Inflammatory macrophage (primary cell): ENCODE measurements at places on chromosomes 7 and 10.

- DNase-seq, result peak; percentile 67
Measured at GRCh38 chr10:102133373-102134195, 744 bp downstream of the PPRC1 start.

GRCh38 chr10:89367529-89367928 is 10.3 kb upstream of the IFIT1B start:
- no peak for DNase-seq

DNA sequence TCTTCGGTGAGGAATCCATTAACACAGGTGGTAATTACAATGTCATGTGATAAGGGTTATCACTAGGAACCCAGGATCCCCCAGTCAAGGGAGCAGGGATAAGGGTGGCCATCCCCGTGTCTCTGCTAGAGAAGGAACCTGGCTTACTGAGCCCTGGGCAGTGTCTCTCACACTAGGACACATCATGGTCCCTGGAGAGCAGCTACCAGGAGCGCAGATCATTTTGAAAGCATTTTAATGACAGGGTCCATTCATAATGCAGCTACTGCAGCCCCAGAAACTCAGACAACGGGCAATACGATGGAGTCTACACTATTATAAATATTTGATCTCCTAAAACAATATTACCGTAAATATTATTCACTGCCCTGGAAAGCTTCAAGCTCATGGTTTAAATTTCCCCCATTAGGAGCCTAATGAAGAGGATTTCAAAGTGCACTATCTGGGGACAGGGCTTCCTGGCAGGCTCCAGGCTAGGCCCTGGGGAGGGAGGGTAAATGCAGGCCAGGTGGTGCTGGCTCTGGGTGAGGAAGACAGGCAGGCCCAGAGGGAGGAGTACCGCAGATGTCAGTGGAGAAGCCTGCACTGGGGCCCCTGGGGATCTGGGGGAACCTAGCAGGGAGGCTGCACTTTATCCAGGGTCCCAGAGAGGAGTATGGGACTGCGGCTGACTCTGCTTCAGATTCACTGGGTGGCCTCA is 52.6 kb upstream of the LOXL4 start:
- no peak for DNase-seq

GRCh38 chr10:49271346-49271745 is 27.6 kb upstream of the C10orf71 start:
- no peak for DNase-seq

DNA sequence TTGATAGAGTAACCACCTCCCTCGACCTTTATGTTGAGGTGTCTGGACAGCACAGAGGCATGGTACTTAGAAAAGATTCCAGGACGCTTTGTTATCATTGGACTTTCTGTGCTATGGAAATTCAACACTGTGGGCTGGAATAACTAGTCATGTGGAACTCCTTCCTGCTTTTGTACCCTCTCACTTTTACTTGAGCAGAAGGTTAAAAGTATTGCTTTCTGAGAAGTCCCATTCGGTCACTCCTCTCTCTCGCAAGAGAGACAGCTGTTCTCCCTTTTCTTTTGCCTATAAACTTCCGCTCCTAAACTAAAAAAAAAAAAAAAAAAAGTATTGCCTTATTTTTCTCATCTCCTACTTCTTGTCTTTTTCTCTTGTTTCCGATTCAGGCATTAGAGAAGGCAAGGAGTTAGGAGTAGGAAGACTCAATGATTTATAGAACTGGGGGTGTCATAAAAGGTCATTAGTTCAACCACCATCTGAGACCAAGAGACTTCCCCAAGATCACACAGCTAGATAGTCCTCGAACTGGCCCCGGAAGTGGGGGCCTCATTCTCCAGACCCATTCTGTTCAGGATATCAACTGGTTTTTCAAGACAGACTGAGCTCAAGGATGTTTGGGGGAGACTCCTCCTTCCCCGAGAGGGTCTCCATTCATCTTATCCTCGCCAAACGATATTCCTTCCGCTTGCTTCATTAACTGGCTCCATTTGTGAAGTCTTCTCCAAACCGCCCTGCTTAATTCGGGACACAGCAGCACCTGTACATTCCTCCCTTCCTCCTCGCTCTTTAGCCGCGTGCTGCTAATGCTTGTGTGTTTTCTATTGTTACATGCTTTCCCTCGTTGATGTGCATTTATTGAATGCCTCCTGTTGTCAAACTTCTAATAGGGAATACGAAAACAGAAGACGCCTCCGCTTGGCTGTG is 995 bp upstream of the INPP5F start:
- peak; percentile 76 for DNase-seq

- DNase-seq, result no peak
Measured at GRCh38 chr7:7221599-7222038, 39.3 kb downstream of the C1GALT1 start.

DNA sequence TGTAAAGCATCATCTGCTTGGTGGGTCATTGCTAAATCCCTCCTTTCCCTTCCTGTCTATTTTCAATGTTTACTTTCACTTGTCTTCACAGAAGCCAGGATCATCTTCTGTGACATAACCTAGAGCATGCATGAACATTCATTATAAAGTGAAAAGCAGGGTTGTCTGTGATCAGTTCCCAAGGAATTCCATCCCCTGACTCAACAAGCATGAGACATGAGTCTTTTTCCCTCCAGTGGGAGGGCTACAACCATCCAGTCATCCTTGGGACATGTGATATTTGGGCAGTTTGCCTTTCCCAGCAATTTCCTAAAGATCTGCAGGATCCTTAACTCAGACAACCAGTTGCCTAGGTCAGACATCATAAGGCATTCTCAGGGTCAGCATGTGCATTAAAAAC is 166.3 kb upstream of the TMEM196 start:
- no peak for DNase-seq

- no peak for DNase-seq
Measured at GRCh38 chr7:85602196-85602595, 415.3 kb upstream of the SEMA3D start.

- no peak for DNase-seq
Measured at GRCh38 chr7:17242504-17242903, 55.9 kb upstream of the AHR start.

- DNase-seq, result no peak
Measured at GRCh38 chr7:102291916-102292267, 5.2 kb downstream of the SH2B2 start.

- DNase-seq, result no peak
Measured at GRCh38 chr10:373526-374309, 238.5 kb downstream of the ZMYND11 start.

GRCh38 chr10:4189281-4189680 is 404.3 kb upstream of the KLF6 start:
- DNase-seq, result no peak

DNA sequence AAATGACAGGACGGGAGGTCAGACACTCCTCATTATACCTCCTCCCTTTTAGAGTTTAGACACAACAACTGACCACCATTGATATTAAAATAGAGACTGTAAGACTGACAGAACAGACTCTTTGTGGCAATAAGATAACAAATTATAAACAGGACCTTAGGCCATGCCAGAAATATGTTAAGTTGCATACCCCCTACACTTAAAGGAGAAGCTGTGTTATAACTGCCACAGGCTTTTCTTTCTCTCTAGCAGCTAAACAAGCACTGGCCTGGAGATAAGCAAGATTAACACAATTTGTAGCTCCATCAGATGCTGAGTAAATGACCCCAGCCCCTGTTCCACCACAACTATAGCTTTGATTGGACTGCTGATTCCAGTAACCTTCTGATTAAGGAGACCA is 10.5 kb upstream of the UNC5B start:
- DNase-seq, result no peak

DNA sequence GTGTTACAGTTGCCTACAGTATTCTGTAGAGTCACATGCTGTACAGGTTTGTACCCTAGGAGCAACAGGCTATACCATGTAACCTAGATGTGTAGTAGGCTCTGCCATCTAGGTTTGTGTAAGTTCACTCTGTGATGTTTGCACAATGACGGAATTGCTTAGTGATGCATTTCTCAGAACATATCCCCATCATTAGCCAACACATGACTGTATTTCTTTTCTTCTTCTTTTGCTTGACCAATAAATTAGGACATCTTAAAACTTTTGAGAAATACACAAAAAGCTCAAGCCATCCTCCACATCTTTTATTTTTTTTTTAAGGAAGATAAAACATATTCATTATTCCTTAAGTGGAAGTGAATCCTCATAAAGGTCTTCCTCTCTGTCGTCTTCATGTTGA is 5.4 kb upstream of the PFKFB3 start:
- DNase-seq, result peak; percentile 71

GRCh38 chr10:6778992-6779701 is 199.1 kb upstream of the PRKCQ start:
- DNase-seq, result no peak

DNA sequence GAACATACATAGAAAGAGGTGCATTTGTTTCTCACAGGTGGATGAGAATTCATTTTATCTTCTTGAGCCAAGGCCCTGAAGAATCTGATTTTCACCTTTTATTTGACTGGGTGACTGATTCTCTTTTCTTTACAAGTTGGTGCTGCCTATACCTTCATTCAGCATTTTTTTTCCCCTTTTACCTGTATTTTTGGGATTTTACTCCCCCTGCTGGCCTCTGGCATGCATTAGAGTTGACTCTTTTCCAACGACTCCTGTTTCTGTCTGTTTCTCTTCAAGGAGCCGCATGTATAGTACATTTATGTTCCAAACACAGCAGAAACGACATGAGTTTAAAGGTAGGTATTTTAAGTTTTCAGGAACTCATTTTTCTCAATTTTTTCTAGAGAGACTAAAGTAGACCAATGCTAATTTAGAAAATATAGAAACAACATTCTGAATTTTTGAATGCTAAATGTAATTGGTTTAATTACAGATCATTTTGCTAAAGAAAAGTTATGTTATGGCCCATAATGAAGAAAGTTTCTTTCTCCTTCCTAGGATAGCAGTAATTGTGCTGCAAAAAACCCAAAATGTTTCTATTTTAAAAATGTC is 149.8 kb upstream of the HDAC9 start:
- peak; percentile 38 for DNase-seq

DNA sequence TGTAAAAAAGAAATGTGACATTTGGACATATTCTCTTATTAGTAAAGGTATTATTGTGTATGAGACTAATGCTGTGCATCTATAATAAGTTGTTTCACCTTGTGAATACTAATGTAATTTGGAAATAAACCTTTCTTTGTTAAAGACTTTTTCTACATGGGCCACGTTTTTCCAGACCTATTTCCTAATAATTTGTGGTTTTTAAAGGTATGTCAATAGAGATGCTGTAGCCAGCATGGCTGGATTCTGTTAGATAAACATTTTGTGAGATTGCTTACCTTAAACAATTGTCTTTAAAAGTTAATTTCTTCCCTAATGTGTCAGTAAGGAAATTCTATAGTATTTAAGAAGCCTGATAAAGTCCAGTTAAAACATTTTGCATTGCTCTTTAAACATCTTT is 56.0 kb downstream of the KAT6B start:
- DNase-seq, result no peak

GRCh38 chr10:90604636-90605035 is 253.2 kb downstream of the HTR7 start:
- DNase-seq, result no peak

DNA sequence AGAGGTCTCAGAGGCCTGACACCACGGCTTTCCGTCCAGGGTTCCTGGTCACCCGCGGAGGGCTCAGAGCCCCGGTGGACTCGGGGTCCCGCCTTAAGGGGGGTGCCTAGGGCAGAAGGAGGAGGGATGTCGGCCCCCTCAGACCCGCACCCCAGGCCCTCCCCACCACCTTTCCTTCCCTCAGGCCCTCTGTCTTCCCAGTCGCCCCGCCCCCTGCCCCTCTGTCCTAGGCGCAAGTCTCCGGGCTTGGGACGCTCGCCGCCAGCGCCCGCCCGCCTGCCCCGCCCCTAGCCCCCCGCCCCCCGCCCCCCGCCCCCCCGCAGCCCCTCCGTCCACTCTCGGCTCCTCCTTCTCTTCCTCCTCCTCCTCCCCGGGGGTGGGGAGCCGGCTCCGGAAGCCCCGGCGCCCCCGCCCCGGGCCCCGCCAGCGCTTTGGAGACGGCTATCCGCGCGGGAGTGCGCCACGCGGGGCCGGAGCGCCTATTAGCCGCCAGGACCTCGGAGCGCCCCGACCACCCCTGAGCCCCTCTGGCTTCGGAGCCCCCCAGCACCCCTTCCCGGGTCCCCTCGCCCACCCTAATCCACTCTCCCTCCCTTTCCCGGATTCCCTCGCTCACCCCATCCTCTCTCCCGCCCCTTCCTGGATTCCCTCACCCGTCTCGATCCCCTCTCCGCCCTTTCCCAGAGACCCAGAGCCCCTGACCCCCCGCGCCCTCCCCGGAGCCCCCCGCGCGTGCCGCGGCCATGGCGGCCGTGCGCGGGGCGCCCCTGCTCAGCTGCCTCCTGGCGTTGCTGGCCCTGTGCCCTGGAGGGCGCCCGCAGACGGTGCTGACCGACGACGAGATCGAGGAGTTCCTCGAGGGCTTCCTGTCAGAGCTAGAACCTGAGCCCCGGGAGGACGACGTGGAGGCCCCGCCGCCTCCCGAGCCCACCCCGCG is at the start of gene AEBP1:
Gene AEBP1, plus strand, starts transcription at position 423 of the 937 bp plus-strand sequence. Its CDS starts 321 bp downstream, at position 744.
- DNase-seq, result peak; percentile 12

GRCh38 chr10:101047961-101048892 is 13.6 kb upstream of the KAZALD1 start:
- no peak for DNase-seq

- DNase-seq, result no peak
Measured at GRCh38 chr7:98934267-98934666, 55.9 kb downstream of the TRRAP start.

- DNase-seq, result no peak
Measured at GRCh38 chr10:86159797-86160196, 206.8 kb downstream of the GRID1 start.

DNA sequence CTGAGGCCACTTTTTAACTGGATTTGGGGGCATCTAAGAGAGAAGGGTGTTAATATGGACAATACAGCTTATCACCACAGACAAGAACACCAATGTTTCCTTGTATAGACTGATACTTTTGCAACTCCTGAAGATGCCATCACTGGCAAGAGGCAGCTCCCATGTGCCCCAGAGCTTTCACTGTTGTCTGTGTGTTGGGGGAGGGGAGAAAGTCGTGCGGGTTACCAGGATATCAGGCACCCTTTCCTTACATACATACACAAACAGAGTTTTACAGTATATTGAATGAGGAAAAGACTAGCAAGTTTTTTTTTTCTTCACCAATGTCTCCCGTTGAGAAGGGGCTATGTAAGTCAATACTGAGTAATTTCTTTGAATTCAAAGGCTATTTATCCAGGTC is 4.1 kb upstream of the DLX6 start:
- DNase-seq, result no peak

DNA sequence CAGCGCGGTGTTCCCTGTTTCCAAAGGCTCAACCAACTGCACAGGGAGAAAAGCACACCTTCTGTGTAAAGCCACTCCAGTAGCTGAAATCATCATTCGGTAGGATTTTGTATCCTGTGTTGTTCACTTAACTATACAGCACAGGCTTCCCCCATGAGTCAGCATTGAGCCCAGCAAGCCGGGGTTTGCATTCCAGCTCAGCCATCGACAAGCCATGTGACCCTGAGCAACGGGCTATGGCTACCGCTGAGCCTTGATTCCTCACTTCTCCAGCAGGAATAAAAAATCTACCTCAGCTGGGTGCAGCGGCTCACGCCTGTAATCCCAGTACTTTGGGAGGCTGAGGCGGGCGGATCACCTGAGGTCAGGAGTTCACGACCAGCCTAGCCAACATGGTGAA is 44.1 kb upstream of the ATP6V0A4 start:
- peak; percentile 27 for DNase-seq
